ENCODE measurements at places on chromosomes 6 and 20.

GRCh38 chr6:110849781-110850180 lies 24.8 kb upstream of the AMD1 start:
- DNase-seq: no peak

- DNase-seq: peak; percentile 8
Observed at GRCh38 chr6:160919723-160920440, 71.7 kb upstream of the MAP3K4 start.

- no peak for DNase-seq
Observed at GRCh38 chr20:33233129-33233774, 2.5 kb upstream of the BPIFA1 start.

DNA sequence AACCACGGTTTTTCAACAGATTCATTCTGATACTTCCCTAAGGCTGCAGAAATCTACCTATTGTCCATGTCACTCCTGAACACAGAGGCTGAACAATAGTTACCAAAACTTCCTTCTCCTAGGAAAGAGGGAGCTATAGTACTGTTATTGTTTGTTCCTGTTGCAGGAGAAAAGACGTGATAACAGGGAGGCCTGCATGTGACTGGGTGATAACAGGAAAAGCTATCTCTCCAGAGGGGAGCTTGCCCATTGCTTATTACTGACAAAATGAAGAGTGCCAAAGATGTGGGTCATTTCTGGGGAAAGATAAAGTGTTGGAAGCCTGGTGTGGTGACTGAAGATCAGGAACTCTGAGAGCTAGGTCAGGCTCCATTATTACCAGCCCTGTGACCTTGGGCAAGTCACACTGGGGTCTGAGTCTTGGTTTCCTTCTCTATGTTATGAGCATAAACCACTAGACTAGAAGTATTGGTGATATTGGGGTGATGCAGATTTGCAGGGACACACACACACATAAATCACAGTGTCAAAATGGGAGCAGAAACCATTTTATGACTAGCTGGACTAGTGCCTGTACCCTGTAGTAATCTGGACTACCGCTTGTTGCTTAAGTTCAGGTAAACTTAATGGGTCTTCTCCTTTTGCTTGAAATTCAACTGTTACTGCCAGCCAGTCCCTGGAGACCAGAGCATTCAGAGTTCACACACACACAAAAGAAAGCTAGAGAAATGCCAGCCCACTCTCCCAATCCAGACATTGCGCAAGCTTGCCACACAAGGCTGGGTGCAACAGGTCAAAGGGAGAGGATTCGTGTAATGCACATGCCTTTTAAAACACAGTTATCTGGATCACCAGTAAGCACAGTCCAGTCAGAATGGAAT lies 136.0 kb upstream of the CNR1 start:
- no peak for DNase-seq

GRCh38 chr6:29830409-29830808 lies 2.8 kb downstream of the HLA-G start:
- DNase-seq: no peak

GRCh38 chr6:20477485-20477884 lies 56.8 kb upstream of the CDKAL1 start:
- no peak for DNase-seq

DNA sequence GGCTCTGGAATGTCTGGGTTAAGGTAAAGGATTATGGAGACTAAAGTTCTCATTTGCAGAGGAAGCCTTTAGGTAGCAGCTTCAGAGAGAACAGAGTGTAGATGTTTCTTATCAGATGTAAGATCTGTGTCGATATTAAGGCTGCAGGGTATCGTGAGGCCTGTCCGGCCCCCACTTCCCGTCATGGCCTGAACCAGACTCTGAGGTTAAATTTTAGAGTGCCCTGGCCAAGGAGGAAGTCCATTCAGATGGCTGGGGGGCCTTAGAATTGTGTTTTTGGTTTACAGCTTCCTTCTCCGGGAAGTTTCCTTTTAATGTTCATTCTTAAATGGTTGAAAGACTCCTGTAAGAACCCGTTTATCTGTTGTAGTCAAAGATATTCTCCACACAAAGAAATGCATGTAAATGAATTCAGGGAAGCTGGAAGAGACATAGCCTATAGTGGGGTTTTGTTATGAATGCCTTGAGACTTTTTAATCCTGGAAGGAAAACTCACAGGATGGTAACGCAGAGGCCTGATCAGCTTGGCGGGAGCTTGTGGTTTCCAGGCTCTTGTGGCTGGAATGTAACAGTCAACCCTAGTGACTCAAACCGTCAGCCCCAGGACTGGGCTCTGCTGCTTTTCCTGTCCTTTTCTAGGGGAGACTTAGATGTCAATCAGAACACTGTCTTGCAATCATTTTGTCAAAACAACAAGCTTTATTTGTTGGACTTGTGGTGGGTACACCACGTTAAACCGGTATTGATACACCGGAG lies 34.7 kb downstream of the KIF25 start:
- DNase-seq: peak; percentile 69

DNA sequence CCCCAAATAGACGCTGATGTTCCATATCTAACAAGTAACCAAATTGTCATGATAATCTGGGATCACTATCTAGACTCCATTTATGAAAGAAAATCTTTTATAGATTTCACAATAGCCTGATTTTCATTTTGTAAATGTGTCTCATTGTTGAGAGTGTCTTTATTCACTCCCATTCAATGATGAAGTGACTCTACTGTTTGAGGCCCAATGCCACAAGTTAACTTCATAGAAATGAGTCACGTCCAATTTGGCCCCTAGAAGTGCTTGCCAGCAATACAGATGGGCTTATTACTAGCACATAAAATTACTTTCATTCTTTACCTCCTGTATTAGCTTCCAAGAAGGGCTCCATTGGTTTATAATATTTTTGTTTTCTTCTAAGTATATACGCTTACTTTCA lies 6.3 kb downstream of the IPCEF1 start:
- DNase-seq: no peak

Data from H54 (cell line).